ENCODE measurements at places on chromosomes 1 and 21.
A peak's percentile ranks its signal among the peaks of the same experiment; 100 is the strongest.

DNA sequence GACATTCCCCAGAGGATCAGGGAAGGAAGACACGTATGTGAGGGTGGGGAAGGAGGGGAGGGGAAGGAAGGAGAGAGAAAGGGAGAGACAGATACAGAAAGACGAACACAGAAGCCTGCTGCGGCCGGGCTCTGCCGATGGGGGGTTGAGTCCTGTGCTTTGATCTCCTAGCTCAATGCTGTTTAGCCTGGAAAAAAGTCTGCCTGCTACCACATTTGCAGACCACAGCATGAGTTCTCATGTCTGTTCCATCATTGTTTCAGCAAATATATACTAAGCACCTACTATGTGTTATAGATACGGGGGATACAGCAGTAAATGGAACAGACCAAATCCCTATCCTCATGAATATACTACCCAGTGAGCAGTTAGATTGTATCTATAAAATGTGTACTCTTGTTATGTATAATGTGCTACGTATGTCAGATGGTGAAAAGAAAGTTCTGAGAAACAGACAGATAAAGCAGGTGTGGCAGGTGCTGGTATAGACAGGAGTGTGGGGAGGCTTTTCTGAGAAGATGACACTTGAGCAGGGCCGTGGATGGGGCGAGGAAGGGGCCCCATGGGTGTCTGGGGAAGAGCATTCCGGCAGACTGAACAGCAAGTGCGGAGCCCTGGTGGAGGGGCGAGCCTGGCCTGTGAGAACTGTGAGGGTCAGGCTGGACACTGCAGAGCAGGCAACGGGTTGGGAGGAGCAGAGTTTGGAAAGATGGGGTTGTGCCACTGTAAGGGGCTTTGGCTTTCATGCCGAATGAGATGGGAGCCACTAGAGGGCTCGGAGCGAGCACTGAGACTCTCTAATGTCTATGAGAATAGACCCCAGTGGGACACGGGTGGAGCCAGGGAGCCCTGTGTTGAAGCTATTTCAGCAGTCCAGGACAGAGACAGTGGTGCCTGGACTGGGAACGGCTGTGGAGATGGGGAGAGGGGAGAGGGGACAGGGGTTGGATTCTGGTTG lies 34.1 kb downstream of the KIAA1614 start:
- no peak for DNase-seq

DNA sequence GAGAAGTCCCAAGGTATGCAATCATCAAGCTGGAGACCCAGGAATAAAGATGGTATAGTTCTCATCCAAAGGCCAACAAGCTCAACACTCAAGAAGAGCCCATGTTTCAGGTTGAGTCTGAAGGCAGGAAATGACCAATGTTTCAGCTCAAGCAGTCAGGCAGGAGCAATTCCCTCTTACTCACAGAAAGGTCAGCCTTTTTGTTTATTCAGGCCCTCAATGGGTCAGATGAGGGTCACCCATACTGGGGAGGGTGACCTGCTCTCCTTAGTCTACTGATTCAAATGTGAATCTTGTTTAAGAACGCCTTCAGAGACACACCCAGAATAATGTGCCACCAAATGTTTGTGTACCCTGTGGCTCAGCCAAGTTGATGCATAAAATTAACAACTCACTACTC lies 262.4 kb downstream of the USP25 start:
- no peak for DNase-seq

GRCh38 chr21:36129219-36129618 lies 5.7 kb upstream of the CBR3 start:
- DNase-seq: no peak

DNA sequence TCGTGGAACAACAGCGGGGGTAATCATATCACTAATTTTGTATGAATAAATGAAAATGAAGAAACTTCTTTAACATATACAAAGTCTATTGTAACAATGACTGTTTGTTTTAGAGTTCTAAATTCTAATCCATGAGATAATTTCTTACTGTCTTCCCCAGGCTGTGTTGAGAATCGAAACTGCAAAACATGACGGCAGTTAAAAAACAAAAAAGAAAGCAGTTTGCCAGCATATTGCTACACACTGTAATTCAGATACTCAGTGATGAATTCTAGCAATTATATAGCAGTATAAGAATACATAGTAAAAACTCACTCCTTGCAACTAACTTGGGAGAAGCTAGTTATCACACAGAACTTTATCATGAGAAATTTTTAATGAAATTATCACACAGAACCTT lies 22.1 kb downstream of the INSL5 start:
- DNase-seq: no peak

DNA sequence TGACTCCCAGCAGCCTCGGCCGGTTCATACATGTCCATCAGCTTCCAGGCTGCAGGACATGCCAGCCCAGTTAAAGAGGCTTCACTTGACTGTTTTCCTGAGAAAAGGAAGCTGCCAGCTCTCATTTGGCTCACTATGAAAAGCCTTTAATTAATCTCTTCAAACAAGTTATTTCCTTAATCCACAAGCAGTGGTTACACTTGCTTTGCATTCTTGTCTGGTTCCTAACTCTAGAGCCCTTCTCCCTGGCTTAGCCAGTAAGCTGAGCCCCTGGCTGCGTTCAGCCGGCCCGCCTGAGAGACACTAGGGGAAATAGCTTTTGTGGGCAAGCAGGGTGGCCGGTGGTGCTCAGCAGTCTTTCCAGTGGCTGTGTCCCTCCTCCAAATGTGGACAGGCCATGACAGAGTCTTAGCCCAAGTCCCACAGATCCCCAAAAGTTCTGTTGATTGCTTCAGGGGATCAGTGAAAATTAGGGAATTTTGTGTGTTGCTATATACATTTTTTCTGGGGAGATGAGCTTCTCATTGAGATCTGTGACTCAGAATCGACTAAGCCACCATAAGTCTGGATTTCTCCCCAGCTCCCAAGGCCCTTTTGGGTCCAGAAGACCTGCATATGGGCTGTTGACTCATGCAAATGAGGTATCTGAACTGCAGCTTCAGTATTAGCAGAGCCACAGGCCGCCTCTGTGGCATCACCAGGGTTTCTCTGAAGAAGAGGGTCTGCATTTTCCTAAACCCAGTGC lies 10.1 kb downstream of the ATF3 start:
- no peak for DNase-seq

- no peak for DNase-seq
Measured at GRCh38 chr1:10459184-10459583, 9.4 kb downstream of the CORT start.

- DNase-seq: no peak
Measured at GRCh38 chr1:114342376-114342775, 168.6 kb downstream of the TRIM33 start.

DNA sequence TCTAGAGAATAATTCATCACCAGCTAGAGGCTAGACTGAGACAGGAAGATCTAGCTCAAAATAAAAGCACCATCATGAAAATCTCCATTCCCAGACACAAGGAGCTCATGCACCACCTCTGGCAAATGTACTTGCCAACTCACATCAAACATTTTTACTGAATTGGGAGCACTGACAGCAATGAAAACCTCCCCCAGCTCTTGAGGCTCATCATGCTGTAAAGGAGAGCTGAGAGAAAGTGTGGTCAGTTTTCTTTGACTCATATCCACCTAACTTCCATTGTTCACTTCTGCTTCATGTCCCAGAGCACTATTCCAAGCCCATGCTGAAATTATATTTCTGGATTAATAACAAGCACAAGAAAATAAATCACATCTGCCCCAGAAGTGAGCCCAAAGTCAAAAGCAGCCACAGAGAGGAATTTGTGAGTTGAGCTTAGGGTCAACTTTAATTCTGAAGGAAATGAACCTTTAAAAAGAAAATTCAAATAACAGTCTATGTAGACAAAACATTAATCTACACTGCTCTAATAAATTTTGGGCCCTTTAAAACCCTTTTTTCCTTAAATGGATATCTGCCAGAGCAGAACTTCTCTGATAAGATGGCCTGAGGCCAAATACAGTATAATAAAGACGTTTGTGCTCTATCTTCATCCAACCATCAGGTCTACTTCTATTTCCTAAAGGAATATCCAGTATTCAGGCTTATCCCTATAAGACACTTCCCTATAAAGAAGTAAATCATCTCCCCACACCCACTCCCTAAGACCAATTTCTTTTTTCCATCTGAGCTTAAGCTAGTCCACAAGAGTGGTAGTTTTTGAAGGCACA lies 85.9 kb upstream of the ADAM30 start:
- DNase-seq: no peak

GRCh38 chr1:5501206-5501930 lies 490.9 kb downstream of the NPHP4 start:
- no peak for DNase-seq

DNA sequence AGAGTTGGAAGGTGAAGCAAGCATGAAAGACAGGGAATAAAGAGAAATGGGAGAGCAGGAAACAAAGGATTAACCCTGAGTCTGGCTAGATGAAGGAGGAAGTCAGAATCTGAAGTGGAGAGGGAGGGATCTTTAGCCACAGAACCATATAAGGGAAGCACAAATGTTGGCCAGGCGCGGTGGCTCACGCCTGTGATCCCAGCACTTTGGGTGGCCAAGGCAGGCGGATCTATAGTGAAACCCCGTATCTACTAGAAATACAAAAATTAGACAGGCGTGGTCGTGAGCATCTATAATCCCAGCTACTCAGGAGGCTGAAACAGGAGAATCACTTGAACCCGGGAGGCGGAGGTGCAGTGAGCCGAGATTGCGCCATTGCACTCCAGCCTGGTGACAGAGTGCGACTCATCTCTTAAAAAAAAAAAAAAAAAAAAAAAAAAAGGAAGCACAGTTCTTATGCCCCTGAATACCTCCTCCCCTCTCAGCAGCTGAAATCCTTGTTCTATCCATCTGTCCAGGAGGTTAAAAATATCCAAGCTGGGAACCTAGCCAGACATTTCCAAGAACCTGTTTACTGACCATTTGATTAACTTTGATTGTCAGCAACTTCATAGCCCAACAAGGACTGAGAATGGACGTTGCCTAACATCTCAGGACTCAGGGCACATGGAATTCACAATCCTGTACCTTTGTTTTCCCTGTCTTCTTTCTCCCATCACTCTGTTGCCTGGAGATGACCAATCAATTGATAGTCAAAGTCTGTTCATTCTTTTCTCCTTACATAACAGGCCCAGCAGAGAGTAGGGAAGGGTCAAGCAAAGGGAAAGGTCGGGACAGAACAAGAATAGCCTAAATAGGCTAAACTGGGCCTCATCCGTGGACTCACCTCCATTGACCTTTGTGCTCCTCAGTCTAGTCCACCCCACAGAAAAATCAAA lies 10.6 kb downstream of the TXNIP start:
- DNase-seq: peak; percentile 61

GRCh38 chr21:25893191-25893590 lies 158.4 kb downstream of the GABPA start:
- DNase-seq: no peak

GRCh38 chr1:40876891-40877290 lies 14.7 kb upstream of the CITED4 start:
- DNase-seq: no peak

DNA sequence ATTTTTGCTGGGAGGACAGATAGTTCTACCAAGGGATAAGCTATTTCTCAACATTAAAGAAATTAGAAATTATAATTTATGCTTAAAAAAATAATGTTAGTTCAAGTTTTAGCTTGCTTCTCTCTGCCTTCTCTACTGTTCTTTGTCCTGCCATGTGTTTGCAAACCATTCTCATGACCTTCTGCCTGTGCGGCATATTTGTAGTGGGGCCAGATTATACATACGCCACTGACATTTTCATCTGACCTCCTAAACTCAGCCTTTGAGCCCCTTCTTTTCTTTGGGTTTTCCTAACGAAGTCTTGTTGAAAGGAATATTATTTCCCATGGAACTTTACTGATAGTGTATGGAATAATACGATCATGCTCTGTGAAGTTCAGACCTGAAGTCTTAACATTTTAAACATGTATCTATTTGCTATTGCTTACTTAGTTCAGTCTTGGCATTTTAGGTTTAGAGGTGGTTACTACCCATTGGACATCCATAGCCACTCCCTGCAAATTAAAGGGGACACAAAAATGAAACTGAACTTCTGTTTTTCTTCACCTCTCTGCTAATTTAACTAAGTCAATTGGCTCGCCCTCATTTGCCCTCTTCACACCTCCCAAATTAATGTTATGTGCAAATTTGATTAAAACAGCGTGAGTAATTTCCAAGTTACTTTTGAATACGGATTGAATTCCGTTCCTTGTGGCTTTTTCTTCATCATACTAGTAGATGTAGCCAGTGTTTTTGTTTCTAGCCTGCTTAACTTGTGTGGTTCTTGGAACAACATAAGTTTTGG lies 15.6 kb downstream of the LRRC8D start:
- no peak for DNase-seq

DNA sequence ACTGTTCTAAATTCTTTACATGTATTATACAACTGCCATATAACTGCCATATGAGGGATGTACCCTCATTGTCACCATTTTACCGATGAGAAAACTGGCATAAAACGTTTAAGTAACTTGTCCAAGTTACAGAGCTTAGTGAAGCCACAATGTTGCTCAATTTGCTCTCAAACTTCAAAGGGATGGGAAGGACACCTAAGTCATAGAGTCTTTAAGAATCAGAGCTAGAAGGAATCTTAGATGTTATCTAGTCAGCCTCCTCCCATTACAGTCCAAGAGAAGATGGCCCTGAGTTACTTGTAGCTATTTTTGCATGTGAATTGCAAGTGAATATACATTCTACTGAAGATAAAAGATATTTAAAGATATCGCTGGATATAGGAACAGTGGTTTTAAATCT lies 31.7 kb downstream of the SELL start:
- DNase-seq: no peak

DNA sequence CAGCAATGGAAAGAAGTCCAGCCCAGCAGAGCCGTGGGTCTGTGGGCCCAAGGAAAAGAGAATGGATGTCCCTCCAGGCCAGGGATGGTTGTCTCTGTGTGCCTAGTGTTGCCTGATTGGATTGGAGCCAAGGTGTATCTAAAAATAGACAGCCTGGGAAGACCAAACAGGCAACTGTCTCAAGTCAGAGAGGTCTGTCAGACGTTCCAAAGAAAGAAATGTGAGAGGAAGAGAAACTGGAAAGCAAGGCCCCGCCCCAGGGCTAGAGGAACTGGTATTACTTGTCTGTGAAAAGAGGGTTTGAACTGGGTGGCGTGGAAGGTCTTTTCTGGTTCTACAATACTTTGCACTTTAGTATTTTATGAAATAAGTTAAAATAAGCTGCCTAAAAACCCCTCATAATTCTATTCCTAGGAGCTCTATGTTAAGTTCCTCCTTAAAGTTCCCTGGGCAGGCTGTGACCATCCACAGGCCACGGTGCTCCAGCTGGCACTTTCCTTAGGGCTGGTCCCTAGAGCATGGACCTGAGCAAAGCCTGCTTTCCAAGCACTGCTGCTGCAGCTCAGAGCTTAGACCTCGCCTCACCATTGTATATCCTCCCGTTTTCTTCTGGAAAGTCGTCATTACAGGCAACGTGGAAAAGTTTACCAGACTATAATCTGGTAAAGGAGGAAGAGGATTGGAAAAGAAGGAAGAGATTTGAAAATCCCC lies 151.6 kb downstream of the DISC1 start:
- DNase-seq: peak; percentile 48

DNA sequence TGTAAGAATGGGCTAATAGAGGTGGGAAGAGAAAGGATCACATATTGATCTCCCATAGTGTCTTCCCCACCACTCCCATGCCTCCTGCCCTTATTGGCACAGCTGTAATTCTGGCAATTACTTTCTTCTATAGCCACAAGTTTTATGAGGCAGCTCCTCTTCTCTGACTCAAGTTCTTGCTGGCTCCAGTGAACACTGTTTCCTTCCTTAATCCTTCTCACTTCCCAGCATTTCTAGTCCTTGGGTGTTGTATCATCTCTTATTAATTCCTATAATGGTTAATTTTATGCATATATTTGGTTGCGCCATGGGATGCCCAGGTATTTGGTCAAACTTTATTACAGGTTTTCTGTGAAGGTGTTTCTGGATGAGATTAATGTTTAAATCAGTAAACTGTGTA lies 103.3 kb downstream of the MRPL39 start:
- DNase-seq: no peak

GRCh38 chr1:207427832-207428585 lies 26.1 kb upstream of the CR2 start:
- DNase-seq: peak; percentile 50

Data from RPMI8226 (cell line).